ENCODE measurements at places on chromosomes 11 and 22.

GRCh38 chr11:47593492-47593933 is 698 bp downstream of the C1QTNF4 start:
- no peak for DNase-seq

GRCh38 chr11:115181538-115181937 is 322.7 kb downstream of the CADM1 start:
- no peak for DNase-seq

DNA sequence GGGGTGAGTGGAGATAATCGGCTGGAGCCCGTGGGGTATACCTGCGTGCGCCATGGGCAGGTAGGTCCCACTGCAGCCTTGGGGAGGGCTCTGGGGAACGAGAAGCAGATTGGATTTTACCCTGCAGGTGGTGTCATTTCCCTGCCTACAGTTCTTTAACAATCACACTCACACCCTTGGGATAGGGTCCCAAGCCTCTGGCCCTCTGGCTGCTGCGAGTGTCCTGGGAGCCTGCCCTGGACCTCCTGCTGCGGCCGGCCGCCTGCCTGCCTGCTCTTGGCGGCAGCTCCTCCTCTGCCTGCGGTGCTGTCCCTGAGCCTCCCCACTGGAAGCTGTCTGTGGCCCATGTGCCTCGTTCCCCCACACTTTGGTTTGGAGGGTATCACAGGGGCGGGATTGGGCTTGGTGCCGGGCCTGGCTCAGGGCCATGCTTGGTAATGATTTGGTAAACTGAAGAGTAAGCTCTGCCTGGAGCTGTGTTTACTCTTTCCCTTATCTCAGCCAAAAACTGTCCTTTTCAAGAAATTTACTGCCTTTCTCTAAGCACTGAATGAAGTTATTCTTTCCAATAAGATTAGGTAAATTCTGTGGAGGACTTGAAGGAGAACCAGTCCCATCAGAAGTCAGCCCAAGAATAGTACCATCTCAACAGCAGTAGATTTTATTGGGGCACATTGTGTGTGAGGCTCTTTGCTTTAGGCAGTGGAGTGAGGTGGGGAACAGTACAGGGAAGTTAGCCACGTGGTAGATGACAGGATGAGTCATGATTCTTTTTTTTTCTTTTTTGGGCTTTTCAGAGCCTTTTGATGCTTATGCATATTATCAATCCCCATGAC is 53.7 kb downstream of the TBC1D22A start:
- no peak for DNase-seq

- no peak for DNase-seq
Measured at GRCh38 chr11:124081483-124081882, 33.8 kb upstream of the VWA5A start.

GRCh38 chr11:27600656-27601055 is 94.1 kb upstream of the LIN7C start:
- no peak for DNase-seq

DNA sequence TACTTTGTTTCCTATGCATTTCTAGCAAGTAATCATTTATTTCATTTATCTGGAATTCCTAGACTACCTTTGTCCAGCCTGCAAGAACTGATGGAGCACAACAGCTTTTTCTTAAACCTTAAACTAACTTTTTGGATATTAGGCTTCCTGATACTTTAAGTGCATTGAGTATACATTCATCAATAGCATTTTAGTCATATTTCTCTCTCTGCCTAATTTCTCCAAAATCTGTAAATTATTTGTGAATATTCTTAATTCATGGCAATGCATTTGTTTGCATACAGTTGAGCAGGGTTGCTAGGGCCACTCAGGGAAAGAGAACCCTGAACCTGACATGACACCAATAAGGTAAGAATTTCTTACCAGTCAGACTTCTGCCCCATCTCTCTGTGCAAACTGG is 29.1 kb upstream of the APLNR start:
- DNase-seq = no peak

DNA sequence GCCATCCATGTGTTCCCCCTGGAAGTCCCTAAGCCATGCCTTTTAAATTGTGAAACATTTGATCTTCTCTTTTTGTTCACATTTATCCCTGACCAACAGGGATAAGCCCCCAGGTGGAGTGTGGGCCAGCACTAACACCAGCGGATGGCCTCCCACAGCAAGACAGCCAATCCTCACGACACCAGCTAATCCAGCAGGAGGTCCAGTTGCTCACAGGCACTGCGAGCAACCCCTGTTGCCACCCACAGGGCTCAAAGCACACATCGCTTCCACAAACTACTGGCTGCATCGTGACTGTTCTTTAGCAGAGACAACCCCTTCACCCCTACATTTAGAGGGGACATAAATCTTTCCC is 2.0 kb downstream of the PCSK7 start:
- no peak for DNase-seq

- no peak for DNase-seq
Measured at GRCh38 chr11:2541881-2542361, 97.1 kb downstream of the KCNQ1 start.

- no peak for DNase-seq
Measured at GRCh38 chr11:19800714-19801519, 88.3 kb downstream of the NAV2 start.

- no peak for DNase-seq
Measured at GRCh38 chr11:27183672-27184457, 143.2 kb downstream of the BBOX1 start.

GRCh38 chr11:57477507-57478189 is 17.3 kb downstream of the RTN4RL2 start:
- DNase-seq = no peak

- no peak for DNase-seq
Measured at GRCh38 chr11:88301488-88302140, 35.9 kb downstream of the CTSC start.

DNA sequence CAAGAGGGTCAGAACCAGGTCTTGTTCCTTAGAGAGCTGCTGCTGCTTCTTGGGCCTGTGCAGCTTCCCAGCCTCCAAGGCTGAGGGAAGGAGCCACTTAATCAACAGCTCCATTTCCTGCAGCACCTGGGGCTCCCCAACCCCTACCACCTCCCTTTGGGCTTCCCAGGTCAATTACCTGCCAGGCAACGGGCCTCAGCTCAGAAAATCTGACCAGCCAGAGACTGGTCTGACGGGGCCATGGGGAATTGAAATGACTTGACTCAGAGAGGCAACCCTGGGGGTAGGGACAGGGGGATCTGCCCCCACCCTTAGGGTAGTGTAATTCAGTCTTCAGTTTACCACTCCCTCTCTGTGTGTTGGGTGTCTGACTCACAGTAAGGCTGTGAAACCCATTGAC is 4.7 kb upstream of the MAJIN start:
- DNase-seq = no peak

DNA sequence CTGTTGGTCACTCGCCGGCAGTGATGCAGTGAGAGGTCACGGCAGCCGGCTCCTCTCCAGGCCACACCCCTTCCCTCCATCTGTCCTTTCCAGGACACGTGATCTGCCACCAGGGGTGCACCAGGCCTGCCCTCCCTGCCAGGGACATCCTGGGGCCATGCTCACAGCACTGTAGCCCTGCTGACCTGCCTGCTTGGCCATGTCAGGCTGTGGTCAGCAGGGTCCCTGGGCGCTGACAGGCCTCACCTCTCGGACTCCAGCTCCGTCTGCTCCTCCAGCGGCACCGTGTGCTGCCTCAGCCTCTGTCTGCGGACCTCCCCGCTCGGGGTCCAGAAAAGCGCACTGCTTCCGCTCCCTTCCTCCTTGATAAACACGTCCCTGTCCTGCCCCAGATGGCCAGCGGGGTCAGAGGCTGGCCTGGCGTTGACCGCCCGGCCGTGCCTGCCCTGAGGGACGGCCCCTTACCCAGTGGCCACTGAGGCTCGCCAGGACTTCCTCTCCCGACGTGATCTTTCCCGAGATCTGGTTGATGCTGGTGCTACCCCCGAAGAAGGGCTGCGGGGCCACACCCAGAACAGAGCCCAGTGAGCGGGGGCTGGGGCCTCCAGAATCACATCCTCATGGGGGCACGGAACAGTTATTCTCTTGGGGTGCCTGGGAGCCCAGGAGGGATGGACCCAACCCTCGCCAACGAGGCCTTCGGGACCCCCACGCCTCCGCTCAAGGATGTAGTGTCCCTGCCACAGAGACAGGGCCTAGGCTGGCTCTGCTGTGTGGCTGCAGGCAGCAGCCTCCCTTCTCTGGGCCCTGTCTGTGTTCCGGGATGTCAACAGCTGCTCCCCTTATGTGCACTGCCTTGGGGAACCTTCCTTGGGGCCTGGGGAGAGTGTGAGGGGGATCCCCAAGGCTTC is 36.3 kb upstream of the CARS1 start:
- no peak for DNase-seq

DNA sequence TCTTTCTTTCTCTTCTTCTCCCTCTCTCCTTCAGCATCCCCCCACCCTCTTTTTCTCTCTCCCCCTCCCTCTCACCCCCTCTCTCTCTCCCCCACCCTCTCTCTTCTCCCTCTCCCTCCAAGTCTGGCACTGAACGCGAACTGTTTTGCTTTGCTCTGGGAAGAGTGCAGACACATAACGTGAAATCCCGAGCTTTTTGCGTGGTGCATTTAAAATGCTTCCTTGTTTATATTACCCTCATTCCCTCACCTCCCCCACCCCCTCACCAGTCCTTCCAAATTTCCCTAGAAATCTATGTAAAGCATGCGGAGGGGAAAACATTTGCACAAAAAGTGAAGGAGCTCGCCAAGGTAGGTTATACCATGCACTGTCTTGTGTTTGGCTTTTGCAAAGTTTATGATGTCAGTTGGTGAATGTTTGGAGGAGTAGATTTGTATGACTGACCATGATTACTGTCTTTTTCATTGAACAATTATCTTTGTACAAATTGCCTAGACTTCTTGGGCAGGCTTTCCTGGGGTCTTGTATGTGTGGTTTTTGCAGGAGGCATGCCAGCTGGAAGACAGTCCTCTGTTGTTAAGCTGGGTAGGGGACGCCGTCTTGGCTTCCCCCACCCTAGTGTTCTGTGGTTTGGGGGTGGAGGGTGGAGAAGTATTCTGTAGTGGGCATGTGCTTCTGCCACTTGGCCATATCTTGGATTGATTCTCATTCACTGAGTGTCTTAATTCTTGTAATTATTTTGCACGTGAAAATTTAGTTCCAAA is 123.7 kb upstream of the HSD17B12 start:
- no peak for DNase-seq

GRCh38 chr11:85756401-85757200 is 54.3 kb downstream of the SYTL2 start:
- DNase-seq = no peak

DNA sequence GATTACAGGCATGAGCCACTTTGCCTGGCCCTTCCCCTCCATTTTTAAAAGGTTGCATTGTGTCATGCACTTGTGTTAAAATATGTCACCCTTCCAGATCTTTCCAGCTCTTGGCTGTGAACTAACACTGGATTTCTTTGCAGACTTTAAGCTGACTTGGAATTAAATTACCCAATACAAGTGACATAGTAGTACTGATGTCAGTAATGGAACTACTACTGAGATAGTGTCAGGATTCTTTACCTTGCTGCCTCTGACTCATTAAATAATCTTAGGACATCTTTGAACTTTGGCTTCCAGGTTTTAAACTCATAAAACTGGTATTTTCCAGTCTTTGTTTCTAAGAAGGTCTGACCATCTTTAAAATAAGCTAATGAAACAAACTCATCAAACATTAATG is 51.8 kb upstream of the OR4B1 start:
- no peak for DNase-seq

DNA sequence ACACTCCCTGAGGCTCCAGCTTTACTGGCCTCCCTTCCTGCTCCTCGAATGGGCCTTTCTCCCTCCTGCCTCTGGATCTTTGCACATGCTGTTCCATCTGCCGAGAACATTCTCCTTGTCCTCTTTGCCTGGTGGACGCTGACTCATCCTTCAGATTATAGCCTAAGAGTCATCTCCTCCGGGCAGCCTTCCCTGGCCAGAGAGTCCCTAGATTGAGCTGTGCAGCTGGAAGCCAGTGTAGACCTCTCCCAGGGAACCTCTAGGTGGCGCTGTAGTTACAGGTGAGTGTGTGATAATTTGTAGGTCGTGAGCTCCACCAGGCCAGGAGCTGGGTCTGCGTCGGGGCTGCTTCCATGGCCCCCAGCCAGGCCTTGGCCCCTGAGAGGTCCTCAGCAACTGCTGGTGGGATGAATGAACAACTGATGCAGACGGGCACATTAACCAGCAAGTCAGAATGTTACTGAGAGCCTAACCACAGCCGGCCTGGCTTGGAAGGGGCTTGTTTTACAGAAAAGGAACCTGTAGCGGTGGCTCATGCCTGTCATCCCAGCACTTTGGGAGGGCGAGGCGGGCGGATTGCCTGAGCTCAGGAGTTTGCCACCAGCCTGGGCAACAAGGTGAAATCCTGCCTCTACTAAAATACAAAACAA is 8.7 kb downstream of the PNPLA5 start:
- DNase-seq = peak; percentile 45

DNA sequence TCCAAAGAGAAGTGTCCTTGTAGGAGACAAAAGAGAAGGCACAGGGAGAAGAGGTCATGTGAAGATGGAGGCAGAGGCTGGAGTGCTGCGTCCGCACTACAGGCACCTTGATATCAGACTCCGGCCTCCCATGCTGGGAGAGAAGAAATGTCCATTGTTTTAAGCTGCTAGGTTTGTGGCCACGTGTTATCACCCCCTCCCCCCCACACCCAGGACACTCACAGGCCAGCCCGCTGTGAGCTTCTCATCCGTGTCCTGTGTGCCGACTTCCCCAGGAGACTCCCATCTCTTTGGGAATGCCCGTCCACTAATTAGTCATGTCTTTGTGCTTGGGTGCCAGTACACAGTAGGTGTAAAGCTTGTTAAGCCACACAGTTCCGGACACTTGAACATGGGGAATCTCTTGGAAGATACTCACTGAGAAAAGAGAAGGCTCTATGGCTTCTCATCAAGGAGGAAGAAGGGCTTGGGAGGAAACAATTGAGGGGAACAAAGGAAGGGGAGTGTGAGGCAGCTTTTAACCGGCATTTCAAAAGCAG is 1234.7 kb downstream of the TBC1D22A start:
- DNase-seq = no peak

- no peak for DNase-seq
Measured at GRCh38 chr11:68386331-68386978, 74.1 kb downstream of the LRP5 start.

GRCh38 chr11:6578134-6578533 is 25.3 kb downstream of the RRP8 start:
- no peak for DNase-seq

- DNase-seq = no peak
Measured at GRCh38 chr11:99316776-99317520, 296.2 kb downstream of the CNTN5 start.

- no peak for DNase-seq
Measured at GRCh38 chr11:44590769-44591168, 25.3 kb downstream of the CD82 start.

- DNase-seq = no peak
Measured at GRCh38 chr11:130534551-130534950, 86.1 kb downstream of the ADAMTS15 start.

GRCh38 chr11:115008799-115009198 is 330.5 kb downstream of the NXPE2 start:
- no peak for DNase-seq

- DNase-seq = no peak
Measured at GRCh38 chr11:59630493-59630892, 14.9 kb upstream of the OSBP start.

DNA sequence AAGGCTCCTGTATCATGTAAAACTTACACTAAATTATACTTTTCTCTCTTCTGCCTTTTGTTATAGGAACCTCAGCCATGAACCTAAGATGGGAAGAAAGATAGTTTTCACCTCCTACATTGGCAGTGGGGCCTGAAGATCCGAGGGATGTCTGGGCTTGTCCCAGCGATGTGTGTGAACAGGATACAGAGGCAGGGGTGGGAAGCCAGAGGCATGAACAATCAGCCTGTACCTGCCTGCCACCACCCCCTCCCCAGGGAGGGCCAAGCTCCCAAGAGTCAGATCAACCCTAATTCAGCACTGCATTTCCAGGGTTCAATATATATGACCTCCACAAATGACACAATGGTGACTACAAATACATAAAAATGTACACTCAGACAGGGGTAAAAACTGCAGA is 9.4 kb downstream of the KIAA0930 start:
- DNase-seq = no peak
